ENCODE measurements at places on chromosomes 2 and 18. TPM values are rescaled to one million over a fixed set of nuclear protein-coding genes. Genes with fewer than 3 reads are reported as not detected.

The RND3 gene
- not detected for total RNA-seq

DNA sequence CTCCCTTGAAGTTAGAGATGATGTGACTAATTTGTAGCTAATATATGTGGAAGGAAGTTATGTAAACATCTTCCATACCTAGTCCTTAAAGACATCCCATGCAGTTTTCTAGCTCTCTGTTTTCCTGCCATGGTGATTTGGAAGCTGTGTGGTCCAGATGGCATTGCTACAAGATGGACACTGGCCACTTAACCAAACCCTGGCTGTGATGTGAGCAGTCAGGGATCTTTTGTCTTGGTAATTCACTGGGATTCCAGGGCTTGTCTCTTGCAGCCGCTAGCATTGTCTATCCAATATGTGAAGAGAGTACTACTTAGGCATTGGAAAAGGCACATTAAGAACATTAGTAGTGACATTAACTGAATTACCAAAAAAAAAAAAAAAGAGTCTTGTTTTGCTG, 139.9 kb upstream of the DOCK10 start:
- no peak for DNase-seq

DNA sequence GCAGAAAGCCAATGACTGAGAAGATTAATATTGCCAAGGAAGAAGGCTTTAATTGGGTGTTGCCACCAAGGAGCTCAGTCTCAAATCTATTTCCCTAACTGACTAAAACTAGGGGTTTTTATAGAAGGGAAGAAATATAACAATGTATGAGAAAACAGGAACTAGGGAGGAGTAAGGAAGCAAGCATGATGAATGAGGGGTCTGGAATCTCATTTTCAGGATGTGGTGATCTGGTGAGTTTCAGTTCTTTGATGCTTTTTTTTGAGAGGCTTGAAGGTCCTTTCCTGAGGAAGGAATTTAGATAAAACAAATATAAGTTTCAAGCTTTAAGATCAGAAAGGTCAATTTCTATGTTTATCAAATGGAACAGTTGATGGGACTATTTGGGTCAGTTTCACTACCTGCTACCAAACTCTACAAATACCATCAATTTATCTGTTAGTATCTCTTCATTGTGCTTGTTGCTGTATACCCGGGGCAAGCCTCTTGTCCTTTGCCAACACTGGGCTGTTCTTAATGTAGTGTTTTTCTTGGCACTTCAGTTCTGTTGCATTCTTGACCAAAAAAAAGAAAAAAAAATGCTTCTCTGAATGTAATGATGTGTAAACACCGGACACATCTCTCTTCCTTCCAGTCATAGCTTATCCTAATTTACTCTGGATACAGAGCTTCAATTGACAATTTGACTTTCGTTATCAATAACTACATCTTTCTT, 357.0 kb downstream of the GALNT13 start:
- DNase-seq = no peak

- DNase-seq = peak; percentile 93
These were observed 10.3 kb downstream of the PTPRN start for GRCh38 chr2:219298759-219299371.

The ZNF385B gene
- total RNA-seq = not detected

DNA sequence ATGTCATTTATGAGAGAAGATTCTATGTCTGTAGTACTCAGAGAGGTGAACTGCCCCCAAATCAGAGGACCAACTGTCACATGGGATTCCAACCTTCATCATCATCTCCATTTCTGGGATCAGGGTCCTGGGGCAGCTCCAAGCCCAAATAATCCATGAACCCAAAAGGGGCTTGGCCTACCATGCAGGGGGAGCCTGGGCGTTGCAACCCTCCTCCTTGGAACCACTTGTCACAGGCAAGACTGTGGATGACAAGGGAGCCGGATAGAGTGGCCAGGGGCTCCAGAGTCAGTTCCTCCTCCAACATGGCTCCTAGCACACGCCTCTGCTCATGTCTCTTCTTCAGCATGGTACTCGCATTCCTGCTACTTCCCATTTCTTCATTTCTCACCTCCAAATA, 7.9 kb downstream of the CTLA4 start:
- peak; percentile 34 for DNase-seq

The UNC80 gene
- not detected for total RNA-seq

GRCh38 chr2:63817382-63817781, 24.3 kb upstream of the UGP2 start:
- DNase-seq = no peak
